Tibial nerve (tissue), 4 donors: ENCODE measurements at places on chromosomes 4 and X.

GRCh38 chr4:18025288-18025687 is 3.7 kb upstream of the LCORL start:
- no peak overlapping the region for H3K4me3 ChIP-seq
- H3K27ac ChIP-seq: no peak overlapping the region
- H3K4me1 ChIP-seq: no peaks in the 10 kb centered on the region
- no peaks in the 10 kb centered on the region for H3K27me3 ChIP-seq

DNA sequence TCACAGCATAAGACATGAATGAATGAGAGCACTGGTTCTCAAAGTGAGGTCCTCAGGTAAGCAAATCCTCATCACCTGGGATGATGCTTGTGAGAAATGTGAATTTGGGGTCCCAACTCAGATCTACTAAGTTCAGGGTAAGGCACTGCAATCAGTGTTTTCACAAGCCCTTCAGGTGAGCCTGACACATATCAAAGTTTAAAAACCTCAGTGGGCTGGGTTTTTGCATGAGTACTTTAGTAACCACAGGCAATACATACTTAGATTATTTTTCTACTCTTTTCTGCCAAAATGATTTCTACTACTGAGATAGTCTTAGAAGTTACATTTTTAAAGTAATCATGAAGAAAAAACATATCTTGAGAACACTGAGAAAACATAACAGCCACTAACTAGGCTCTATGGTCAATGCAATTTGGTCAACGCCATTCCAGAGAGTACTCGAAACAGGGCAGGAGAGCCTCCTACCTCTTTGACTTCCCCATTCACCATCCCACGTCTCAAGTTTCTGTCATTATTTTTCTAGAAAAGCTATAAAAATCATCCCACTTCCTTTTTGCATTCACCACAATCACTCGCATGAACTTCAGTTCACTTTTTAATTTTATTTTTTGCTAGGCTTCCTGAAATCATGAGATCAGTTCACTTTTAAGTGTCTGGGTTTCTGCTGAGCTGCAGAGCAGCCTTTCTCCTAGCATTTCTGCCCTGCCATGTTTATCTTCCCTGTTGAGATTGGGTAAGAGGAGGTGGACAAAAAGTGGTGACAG is 73.8 kb downstream of the MFAP3L start:
- no peaks in the 10 kb centered on the region for H3K36me3 ChIP-seq
- no peak for DNase-seq
- no peak overlapping the region for H3K27ac ChIP-seq
- H3K4me3 ChIP-seq: no peak overlapping the region
- no peaks in the 10 kb centered on the region for H3K27me3 ChIP-seq

GRCh38 chr4:142846108-142846728 is at the start of gene INPP4B:
TSS of gene INPP4B (minus strand) at chr4:142846301.
- DNase-seq: peak; percentile 19
- no peaks in the 10 kb centered on the region for H3K27me3 ChIP-seq
- H3K4me1 ChIP-seq: no peaks in the 10 kb centered on the region
- peak within 1 kb of the TSS; percentile 47 for H3K4me3 ChIP-seq
- H3K36me3 ChIP-seq: no peaks in the 10 kb centered on the region

DNA sequence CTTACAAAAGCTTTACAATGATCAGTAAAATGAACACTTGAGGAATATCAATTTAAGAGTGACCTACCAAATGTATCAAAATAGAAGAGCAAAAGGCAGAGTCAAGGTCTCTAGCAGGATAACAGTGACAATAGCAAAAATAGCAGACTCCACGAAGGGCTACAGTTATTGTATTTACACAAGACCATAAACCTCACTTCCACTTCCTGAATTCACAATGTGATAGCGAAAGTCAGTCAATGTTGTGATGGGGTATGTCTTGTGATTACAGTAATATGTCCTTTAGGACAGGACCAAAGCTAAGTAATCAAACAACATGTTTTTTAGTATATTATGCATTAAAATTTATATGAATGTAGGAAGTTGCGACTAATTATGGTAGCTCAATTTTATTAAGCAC is 139.6 kb downstream of the IQCM start:
- no peak overlapping the region for H3K4me3 ChIP-seq
- no peaks in the 10 kb centered on the region for H3K27me3 ChIP-seq
- no peak overlapping the region for H3K27ac ChIP-seq
- H3K4me1 ChIP-seq: no peaks in the 10 kb centered on the region
- DNase-seq: no peak
- no peaks in the 10 kb centered on the region for H3K36me3 ChIP-seq
